ENCODE measurements at places on chromosomes 3 and 15. TPM values are rescaled to one million over a fixed set of nuclear protein-coding genes. Genes with fewer than 3 reads are reported as not detected.

MAGEL2 gene
- not detected for polyA plus RNA-seq

TM4SF1 gene
- polyA plus RNA-seq: not detected

TXNRD3 gene
- polyA plus RNA-seq: 0.28 TPM

GOLGA8N gene
- polyA plus RNA-seq: 0.38 TPM

CPLX3 gene
- not detected for polyA plus RNA-seq

OXTR gene
- 0.14 TPM for polyA plus RNA-seq

ALS2CL gene
- 0.10 TPM for polyA plus RNA-seq

CDCP1 gene
- not detected for polyA plus RNA-seq

DAPK2 gene
- polyA plus RNA-seq: 7.7 TPM

CNTN6 gene
- not detected for polyA plus RNA-seq

PARP3 gene
- polyA plus RNA-seq: 15.5 TPM

CHMP2B gene
- 59.2 TPM for polyA plus RNA-seq

Measured in IgD-negative memory B cell (primary cell).